ENCODE measurements at places on chromosomes 12 and 14.

- H3K4me3 ChIP-seq = no peak overlapping the region
- no peak overlapping the region for H3K27ac ChIP-seq
- no peaks in the 10 kb centered on the region for H3K36me3 ChIP-seq
- H3K27me3 ChIP-seq = no peaks in the 10 kb centered on the region
Measured at GRCh38 chr14:81849714-81850113, 316.1 kb upstream of the SEL1L start.

DNA sequence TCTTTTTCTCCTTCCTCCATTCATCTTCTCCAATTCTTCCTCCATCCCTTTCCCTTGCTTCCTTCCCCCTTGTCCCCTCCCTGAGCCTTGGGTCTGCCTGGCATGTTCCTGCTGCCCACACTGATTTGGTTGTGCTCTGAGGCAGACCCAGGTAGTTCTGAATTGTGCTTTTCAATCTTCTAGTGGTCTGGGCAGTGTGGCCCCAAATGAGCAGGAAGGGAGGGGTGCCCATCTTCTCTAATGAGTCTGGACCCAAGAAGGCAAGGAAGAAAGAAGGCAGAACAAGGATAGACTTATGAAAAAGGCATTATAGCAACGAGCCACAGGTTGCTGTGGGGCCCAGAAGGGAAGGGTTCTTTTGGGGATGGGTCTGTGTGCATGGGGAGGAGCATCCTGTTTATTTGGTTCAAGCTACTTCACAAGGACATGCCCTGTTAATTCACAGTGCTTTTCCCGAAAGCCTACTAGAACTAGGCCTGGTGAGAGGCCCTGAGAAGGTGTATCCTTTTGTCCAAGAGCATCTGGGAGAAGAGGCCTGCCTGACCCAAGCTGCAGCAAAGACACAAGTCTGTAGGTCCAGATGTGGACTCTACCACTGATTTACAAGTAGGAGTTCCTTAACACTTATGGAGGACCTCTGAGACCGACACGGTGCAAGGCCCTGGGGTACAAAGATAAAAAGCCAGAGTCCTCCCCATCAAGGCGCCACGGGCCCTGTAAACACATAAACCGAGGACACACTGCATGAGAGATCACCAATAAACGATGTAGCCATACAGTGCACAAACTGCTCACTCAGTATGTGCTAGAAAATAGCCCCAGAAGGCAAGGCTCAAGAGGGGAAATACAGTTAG lies 1.1 kb upstream of the SUSD6 start:
- peak overlapping the region; percentile 93 for H3K27ac ChIP-seq
- H3K36me3 ChIP-seq = peaks cover 18% of the 10 kb centered on the region
- H3K27me3 ChIP-seq = no peaks in the 10 kb centered on the region
- DNase-seq = no peak
- H3K4me1 ChIP-seq = peaks cover 60% of the 10 kb centered on the region

DNA sequence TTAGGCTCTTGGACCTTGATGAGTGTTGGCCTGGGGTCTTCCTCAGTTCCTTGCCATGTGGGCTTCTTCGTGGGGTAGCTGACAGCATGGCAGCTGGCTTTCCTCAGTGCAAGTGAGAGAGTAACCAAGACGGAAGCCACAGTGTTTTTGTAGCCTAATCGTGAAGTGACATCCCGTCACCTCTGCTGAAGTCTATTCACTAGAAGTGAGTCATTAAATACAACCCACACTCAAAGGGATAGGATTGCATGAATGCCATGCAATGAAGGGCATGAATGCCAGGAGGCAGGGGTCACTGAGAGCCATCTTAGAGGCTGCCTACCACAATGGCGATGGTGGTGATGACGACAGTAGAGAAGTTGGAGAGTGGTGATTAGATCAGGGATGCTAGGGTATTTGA lies 13.5 kb upstream of the ASIC1 start:
- no peaks in the 10 kb centered on the region for H3K36me3 ChIP-seq
- H3K4me3 ChIP-seq = no peak overlapping the region

DNA sequence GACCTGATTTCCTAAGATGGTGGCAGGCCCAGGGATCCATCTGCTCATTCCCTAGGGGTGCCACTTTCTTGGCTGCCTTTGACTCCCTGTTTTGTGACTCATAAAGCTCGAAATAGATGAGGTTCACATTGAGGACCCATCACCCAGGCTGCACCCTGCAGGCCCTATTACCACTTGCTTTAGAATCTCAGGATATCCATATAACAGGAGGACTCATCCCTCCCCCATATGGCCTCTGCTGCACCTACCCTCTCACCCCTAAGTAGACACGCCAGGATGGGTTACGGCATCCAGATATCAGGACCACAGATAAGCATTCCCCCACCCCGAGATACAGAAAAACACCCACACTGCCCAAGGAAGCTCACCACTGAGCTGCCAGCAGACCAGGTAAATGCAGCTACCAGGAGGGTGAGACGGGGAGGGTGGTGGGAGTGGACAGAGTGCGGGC lies 155.7 kb downstream of the DPF3 start:
- H3K27me3 ChIP-seq = peaks cover 2% of the 10 kb centered on the region
- H3K4me3 ChIP-seq = no peak overlapping the region
- no peak overlapping the region for H3K27ac ChIP-seq
- no peak for DNase-seq
- no peaks in the 10 kb centered on the region for H3K4me1 ChIP-seq

All from activated T-helper 1 cell treated with anti-CD3 and anti-CD28 coated beads, Interleukin-12 subunit alpha, Interleukin-12 subunit beta, Interleukin-2, Interleukin-4 antibody, amounts not matched to agents 30 ng/mL and 10 ng/mL and 1 ng/mL, durations not matched to agents 14 hours and 24 hours and 36 hours (primary cell).